ENCODE measurements at places on chromosomes 12 and 14.

- peaks cover 35% of the 10 kb centered on the region for H3K4me1 ChIP-seq
- no peaks in the 10 kb centered on the region for H3K36me3 ChIP-seq
- H3K27ac ChIP-seq, result no peak overlapping the region
- H3K27me3 ChIP-seq, result no peaks in the 10 kb centered on the region
- DNase-seq, result no peak
- peak overlapping the region; percentile 90 for H3K4me3 ChIP-seq
These were observed 1.6 kb downstream of the SLC48A1 start for GRCh38 chr12:47774663-47775062.

DNA sequence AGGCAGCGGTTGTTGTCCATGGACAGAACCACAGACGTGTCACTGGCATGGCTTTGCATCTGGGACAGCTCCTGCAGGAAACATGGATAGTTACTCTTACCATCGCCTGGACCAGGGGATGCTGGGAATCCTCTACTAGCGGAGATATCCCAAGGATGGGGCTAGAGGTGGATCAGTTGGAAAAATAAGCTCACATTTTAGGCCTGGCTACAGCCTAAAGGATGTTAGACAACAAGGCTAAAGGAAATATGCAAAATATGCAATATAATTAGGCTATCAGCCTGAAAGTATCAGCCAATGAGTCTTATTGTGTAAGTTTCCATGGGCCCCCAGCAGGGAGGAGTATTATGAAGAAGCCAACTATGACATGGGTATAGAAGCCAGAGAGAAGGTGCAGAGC, 5.0 kb downstream of the KRT76 start:
- no peak overlapping the region for H3K27ac ChIP-seq
- H3K4me1 ChIP-seq, result no peaks in the 10 kb centered on the region
- no peak overlapping the region for H3K4me3 ChIP-seq
- no peaks in the 10 kb centered on the region for H3K36me3 ChIP-seq
- H3K27me3 ChIP-seq, result no peaks in the 10 kb centered on the region

DNA sequence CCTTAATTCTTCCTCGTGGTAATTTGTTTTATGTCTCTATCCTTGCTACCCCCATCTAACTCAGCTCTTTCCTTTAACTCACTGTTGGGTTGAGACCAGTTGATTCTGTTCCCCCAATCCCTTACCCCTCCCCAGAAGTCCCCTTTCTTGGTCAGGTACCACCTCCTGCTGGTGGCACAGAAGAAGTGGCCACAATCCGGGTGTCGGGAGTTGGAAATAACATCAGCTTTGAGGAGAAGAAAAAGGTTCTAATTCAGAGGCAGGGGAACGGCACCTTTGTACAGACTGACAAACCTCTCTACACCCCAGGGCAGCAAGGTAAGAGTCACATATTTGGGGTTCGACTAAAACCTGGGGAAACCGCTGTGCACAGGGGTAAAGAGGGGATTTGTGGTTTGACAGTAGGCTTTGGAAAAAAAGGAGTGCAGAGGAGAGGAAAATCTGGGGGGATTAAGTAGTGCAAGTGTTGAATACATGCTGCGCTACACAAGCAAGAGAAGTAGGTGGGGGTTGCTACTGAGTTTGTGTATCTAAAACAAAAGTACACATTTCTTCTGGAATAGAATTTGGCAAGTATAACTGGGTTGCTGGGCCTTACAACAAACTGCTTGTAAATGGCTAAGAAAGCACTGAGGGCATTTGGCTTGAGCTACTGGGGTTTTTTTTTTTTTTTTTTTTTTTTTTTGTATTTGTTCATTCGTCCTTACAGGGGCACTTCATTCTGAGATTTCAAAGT, 1.3 kb downstream of the A2ML1 start:
- DNase-seq, result peak; percentile 15
- no peaks in the 10 kb centered on the region for H3K36me3 ChIP-seq
- H3K27ac ChIP-seq, result no peak overlapping the region
- H3K4me1 ChIP-seq, result peaks cover 4% of the 10 kb centered on the region
- H3K27me3 ChIP-seq, result peaks cover 3% of the 10 kb centered on the region
- H3K4me3 ChIP-seq, result no peak overlapping the region

GRCh38 chr14:86430853-86431252, 900.9 kb downstream of the FLRT2 start:
- H3K27me3 ChIP-seq, result no peaks in the 10 kb centered on the region
- H3K4me3 ChIP-seq, result no peak overlapping the region
- H3K4me1 ChIP-seq, result no peaks in the 10 kb centered on the region
- H3K27ac ChIP-seq, result no peak overlapping the region
- DNase-seq, result no peak

DNA sequence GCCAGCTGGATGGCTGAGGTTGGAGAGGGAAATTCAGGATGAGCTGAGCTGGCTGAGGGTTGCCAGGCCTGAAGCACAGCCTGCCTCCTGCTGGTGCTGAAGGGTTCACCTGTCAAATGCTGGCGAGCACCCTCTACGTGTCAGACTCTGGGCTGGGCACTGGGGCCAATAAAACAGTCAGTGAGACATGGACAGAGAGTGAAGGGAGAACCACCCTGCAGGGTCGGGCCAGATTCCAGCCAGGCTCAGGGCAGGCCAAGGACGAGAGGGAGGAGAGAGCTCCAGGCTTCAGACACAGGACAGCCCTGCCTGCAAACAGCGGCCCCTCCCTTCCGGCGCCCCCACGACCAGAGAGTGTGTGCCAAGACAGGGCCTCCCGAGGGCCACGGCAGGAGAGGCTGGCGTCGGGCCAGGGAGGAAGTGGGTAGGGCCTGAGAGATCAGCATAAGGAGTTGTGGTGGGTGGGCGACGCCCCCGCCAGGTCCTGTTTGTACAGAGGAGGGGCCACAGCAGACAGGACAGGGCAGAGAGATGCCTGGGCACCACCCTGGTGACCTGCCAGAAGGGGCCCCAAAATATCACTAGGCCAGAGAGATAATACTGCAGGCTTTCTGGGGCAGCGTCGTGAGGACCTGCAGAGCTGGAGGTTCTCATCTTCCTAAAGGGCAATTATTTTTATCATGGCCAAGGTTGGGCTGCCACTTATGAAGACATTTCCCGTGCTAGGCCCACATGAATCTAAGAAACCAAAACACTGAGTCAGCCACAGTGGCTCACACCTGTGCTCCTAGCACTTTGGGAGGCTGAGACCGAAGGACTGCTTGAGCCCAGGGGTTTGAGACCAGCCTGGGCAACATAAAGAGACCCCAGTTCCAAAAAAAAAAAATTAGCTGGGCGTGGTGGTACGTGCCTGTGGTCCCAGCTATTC, 73.1 kb upstream of the GPR68 start:
- H3K27me3 ChIP-seq, result no peaks in the 10 kb centered on the region
- DNase-seq, result peak; percentile 87
- H3K27ac ChIP-seq, result peak overlapping the region; percentile 95
- peak overlapping the region; percentile 60 for H3K4me3 ChIP-seq
- peaks cover 72% of the 10 kb centered on the region for H3K4me1 ChIP-seq

DNA sequence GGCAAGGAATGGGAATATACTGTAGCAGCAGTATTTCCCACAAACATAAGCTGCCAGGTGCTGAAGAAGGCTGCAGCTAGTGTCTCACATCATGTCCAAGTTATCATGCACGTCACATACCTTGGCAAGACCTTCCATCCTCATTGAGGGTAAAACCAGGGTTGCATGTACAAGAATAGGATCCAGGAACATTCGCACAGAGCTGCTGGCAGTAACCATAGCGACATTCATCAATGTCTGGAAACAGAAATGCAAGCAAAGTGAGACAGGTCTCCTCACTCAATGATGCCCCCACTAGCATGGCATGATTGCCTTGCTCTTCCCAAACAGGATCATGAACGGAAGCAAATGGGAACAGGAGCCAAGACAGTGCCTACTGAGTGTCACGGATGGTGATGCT, 23.8 kb upstream of the TC2N start:
- no peak for DNase-seq
- peaks cover 56% of the 10 kb centered on the region for H3K4me1 ChIP-seq
- H3K36me3 ChIP-seq, result no peaks in the 10 kb centered on the region
- no peak overlapping the region for H3K4me3 ChIP-seq
- no peaks in the 10 kb centered on the region for H3K27me3 ChIP-seq

- DNase-seq, result no peak
- H3K27me3 ChIP-seq, result no peaks in the 10 kb centered on the region
- H3K27ac ChIP-seq, result peak overlapping the region; percentile 31
- H3K4me3 ChIP-seq, result no peak overlapping the region
These were observed 17.8 kb downstream of the SLC48A1 start for GRCh38 chr12:47790676-47791350.

DNA sequence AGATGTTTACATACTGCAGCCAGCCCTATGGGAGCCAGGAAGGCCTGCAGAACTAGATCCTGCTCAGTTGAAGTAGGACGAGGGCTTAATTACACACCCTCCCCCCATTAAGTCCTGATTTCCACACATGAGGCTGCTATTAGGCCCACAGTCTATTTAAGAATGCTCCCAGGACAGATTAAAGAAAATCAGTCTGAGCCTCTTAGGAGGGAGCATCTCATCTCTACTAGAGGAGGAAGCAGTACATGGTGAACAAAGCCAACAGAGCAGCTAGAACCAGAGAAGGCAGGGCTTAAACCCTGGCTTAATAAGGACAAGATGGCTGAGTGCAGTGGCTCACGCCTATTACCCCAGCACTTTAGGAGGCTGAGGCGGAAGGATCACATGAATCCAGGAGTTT, 55.8 kb upstream of the ARHGAP5 start:
- no peaks in the 10 kb centered on the region for H3K36me3 ChIP-seq
- no peak for DNase-seq

DNA sequence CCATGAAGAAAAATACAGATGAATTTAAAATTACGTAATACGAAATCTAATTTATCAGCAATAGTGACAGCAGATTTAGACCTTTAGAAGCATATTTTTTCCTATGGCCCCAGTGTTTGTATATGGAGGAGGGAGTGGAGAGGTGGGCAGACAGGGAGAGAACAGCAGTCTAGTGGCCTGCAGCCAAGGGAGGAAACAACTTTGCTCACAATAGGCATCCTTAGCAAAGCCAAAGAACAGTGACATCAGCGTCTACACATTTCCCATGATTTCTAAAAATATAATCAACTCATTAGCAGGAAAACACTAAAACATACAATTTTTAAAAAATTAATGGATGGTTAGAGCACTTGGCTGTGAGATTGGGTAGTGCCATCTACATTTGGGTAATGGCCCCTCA, 622.6 kb upstream of the ATP2B1 start:
- no peaks in the 10 kb centered on the region for H3K36me3 ChIP-seq
- H3K27ac ChIP-seq, result no peak overlapping the region
- H3K4me1 ChIP-seq, result no peaks in the 10 kb centered on the region
- no peak overlapping the region for H3K4me3 ChIP-seq
- DNase-seq, result no peak

GRCh38 chr12:25734529-25735180, 181.6 kb upstream of the LMNTD1 start:
- no peak overlapping the region for H3K27ac ChIP-seq
- H3K27me3 ChIP-seq, result peaks cover 2% of the 10 kb centered on the region
- no peaks in the 10 kb centered on the region for H3K36me3 ChIP-seq
- no peak for DNase-seq
- H3K4me3 ChIP-seq, result no peak overlapping the region

- no peak overlapping the region for H3K27ac ChIP-seq
- peaks cover 16% of the 10 kb centered on the region for H3K27me3 ChIP-seq
- DNase-seq, result no peak
- no peak overlapping the region for H3K4me3 ChIP-seq
These were observed 91.7 kb upstream of the RFLNA start for GRCh38 chr12:124203176-124203575.

DNA sequence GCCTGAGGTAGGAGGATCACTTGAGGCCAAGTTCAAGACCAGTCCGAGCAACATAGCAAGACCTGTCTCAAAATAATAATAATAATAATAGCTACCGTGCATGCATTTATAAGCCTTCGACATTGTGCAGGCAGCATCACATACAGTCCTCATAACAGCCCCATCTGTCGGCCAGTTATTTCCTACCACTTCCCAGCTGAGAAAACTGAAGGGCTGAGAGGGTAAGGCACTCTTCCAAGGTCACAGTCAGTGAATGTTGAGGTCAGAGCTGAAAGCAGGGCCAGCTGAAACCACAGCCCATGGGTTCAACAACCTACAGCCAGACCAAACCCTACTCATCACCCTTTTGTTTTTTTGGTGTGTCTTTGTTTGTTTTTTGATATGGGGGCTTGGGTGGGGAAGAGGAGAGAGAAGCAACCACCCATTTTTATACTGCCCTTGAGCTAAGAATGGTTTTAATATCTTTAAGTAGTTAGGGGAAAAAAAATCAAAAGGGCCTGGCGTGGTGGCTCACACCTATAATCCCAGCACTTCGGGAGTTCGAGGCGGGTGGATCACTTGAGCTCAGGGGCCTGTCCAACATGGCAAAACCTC, 16.8 kb upstream of the ITPK1 start:
- H3K27ac ChIP-seq, result no peak overlapping the region
- DNase-seq, result peak; percentile 26
- H3K27me3 ChIP-seq, result no peaks in the 10 kb centered on the region

DNA sequence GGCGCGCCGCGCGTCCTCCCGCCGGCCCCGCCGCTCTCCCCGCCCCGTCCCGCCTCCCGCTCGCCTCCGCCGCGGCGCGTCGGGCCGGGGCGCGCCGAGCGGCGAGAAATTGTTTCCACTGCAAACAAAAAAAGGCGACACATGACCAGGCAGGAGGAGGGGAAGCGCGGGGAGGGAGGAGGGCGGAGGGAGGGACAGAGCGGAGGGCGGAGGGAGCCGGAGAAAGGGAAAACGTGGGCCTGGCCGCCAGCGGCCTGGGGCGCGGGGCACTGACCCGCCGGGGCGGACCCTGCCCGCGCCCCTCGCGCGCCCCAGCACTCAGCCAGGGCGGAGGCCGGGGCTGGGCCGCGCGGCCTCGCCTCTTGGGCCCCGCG, at the start of gene FOXN3:
FOXN3 (minus strand) TSS at position 143 of the 374 bp plus-strand sequence. CDS start 4,757 bp downstream, outside the sequence.
- H3K4me1 ChIP-seq, result peaks cover 56% of the 10 kb centered on the region
- peak within 1 kb of the TSS; percentile 93 for H3K27ac ChIP-seq
- H3K27me3 ChIP-seq, result no peaks in the 10 kb centered on the region

DNA sequence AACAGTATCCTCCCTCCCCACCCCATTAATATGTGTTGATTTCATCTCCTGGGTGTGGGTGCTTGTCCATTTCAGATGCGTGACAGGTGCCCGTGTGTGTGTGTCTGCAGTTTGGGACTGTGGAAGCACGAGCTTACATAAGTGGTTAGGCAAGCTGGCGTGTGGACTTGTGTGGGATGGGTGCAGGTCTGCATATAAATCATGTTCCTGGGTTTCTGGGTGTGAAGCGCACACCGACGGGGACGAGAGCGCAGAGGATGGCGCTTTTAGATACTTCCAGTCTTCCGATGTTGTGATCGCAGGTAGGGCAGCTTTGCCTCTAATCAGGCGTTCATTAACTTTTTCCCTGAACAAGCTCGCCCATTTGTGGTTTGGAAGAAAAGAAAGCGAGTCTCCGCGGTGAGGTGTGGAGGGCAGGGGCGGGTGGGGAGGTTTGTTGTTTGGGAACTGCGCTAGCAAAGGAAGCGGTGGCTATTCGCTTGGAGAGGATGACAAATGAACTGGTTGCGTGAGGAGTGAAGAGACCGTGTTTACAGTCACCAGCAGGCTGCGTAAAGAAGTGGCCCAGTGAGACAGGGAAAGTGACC, 865 bp downstream of the RGS6 start:
- H3K4me3 ChIP-seq, result peak overlapping the region; percentile 23
- peak; percentile 16 for DNase-seq
- H3K27ac ChIP-seq, result no peak overlapping the region
- peaks cover 12% of the 10 kb centered on the region for H3K4me1 ChIP-seq

GRCh38 chr14:88695870-88696269, 96.9 kb downstream of the EML5 start:
- H3K4me1 ChIP-seq, result no peaks in the 10 kb centered on the region
- H3K36me3 ChIP-seq, result peaks cover 15% of the 10 kb centered on the region
- no peak for DNase-seq
- no peak overlapping the region for H3K27ac ChIP-seq
- no peak overlapping the region for H3K4me3 ChIP-seq

GRCh38 chr12:11805043-11805442, 155.6 kb downstream of the ETV6 start:
- no peaks in the 10 kb centered on the region for H3K27me3 ChIP-seq
- H3K27ac ChIP-seq, result no peak overlapping the region
- no peak for DNase-seq
- no peak overlapping the region for H3K4me3 ChIP-seq
- peaks cover 42% of the 10 kb centered on the region for H3K4me1 ChIP-seq
- peaks cover 20% of the 10 kb centered on the region for H3K36me3 ChIP-seq
